Trophoblast cell (in vitro differentiated cells and primary cell): ENCODE measurements at places on chromosomes 7 and 10.

- no peak for DNase-seq
Observed at GRCh38 chr7:90244565-90244908, 437 bp upstream of the CFAP69 start.

GRCh38 chr7:127782654-127783559 is 130.9 kb downstream of the SND1 start:
- no peak for DNase-seq

DNA sequence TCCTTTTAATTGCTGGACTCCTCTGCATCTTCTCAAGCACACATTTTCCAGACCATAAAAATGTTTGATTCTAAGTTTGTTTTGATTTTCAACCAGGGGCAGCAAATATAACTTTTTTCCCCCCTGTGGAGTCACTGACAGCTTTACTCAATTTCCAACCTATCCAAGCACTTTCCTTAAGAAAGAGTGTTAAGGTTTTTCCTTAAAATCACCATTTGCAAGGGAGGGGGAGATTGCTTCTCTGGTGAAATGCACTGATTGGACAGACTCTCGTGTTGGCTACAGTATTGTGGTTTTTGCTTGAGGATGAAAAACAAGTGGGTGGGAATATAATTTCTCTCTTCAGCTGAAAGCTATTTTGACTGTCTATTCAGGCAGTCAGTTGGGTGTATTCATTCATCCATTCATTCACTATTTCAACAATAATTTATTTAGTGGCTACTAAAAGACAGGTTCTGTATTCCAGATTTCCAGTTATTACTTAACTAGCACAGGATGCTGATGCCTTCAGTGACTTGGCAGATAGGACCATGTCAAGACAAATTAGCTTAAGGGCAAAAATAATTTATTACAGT is 146.3 kb downstream of the BAMBI start:
- no peak for DNase-seq

DNA sequence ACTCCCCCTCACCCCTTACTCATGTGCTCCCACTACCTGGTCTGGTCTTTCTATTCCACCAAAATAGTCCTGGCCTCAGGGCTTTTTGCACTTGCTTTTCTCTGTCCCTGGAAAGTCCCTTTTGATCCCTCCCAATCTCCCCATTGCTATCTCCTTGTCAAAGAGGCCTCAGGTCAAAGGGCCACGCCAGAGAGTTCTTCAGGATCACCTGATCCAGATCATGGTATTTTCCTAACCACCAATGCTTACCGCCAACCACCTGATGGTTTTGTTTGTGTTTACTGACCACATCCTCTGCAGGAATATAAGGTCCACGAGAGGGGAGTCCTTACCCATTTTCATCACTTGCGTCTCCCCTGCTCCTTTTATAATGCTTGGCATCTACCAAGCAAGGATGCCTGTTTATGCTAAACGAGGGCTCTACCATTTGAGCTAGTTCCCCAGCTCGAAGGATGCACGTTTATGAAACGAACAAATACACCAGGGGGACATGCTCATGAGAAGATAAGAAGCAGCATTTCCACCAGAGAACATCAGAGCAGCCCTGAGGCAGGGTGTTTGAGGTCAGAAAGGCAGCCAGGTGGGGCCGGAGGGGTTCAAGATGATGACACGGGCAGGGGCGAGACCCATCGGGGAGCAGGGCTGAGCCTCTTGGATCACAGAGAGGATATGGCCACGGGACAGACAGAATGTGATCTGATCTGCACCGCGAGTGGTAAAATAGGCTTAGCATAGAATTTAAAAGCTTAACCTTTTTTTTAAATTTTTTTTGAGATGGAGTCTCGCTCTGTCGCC is 43.1 kb upstream of the FOXK1 start:
- no peak for DNase-seq

DNA sequence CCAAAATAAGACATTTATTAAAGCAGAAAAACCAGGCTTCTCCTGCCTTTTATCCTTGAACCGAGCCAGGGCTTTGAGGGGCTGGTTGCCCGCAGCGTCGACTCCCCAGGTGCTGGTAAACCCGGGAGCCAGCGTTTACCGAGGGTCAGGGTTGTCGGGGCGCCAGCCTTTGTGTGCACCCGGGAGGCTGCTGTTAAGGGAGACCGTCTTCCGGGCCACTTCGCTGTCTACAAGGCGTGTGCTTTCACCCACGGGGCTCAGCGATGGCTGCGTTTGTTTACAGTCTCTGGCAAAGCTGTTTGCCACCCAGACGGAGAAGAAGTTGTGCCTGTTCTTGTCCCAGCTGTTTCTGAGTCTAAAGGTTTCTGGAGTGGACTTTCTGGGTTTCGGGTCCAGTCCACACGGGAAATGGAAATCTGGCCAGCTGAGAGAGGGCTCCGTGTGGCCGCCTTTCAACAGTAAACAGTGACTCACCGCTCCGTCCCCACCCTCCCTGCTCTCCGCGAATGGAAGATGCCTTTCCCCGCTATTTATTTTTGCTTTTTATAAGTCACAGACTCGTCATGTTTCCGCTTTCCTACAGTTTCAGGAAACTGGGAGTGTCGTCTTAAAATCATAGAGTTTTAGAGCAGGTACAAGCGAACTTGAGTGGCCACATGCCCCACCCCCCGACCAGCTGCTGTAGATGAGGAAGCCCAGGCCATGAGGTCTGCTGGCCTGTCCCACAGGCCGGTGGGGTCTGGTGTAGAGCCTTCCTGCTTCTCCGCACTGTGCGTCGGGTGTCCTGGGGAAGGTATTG is 2.2 kb downstream of the MAFK start:
- DNase-seq = peak; percentile 66
